Naive thymus-derived CD4-positive, alpha-beta T cell (primary cell): ENCODE measurements at places on chromosomes 7 and 10. TPM values are rescaled to one million over a fixed set of nuclear protein-coding genes. Genes with fewer than 3 reads are reported as not detected.

DNA sequence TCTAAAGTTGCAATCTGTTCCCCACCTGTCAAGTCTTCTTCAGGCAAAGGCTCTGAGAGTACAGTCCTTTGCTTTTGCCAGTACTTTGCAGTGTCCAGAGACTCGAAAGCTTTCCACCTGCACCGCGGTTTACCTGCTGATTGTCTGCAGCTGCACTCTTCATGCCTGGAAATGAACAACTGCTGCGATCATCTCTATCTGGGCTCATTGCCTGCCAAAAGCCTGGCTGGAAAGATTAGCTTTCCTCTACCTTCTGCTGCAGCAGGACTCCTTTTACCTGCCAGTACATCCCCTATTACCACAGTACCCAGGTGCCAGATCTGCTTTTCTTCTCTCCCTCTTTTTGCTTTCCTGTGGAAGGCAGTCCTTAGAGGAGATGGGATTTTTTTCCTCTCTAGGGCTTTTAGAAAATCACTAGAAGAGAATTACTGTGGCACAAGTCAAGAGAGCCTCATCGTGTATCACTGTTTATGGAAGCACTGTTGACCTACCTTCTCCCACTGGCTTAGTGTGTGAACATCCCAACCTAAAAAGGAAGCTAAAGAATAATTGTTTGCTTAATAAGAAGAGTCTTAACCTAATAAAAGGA is 2.2 kb downstream of the STRIP2 start:
- no peak for DNase-seq
- peaks cover 6% of the 10 kb centered on the region for H3K4me1 ChIP-seq
- H3K27ac ChIP-seq: no peak overlapping the region
- no peak overlapping the region for H3K4me3 ChIP-seq
- H3K36me3 ChIP-seq: no peaks in the 10 kb centered on the region

DNA sequence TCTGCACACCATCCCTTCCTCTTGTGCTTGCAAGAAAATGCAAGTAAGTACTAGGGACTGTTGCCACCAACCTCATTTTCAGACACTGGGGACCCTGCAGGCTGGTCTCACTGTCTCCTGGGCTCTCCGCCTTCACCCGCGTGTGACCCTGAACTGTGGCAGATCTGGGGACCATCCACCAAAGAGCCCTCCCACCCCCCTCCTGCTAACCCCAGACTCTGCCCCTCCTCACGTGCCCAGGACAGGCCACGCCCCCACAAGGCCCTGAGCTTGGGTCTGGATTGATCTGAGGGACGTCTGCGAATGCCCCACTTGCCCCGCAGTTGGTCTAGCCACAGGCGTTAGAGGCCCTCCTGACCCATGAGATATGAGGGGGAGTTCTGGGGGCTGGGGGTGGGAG is 8.1 kb downstream of the CNPY1 start:
- no peaks in the 10 kb centered on the region for H3K27me3 ChIP-seq
- no peak overlapping the region for H3K4me3 ChIP-seq
- no peak for DNase-seq
- no peaks in the 10 kb centered on the region for H3K4me1 ChIP-seq
- no peaks in the 10 kb centered on the region for H3K36me3 ChIP-seq

DNA sequence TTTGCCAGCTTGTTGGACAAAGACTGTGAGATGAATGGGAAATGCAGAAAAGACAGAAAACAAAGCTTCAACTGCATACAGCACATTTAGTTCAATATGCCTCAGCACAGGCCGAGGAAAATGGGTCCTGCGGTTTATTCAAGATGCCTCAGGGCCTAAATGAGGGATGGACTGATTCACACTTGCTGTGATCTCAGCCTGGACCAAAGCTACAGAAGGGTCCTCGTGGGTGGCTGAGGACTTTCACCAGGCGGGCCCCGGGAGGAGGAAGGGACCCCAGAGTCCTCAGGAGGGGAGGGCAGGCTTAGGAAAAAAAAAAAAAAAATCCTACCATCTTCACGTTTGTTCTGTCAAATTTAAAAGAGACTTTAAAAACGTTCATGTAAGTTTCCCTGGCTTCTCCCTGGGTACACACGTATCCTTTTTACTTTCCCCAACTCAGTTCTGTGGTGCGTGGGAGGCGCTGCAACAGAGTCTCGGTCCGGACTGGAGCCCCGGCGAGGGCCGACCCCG is 624 bp upstream of the ZNF783 start:
- no peak for DNase-seq
- peaks cover 19% of the 10 kb centered on the region for H3K4me1 ChIP-seq
- H3K27ac ChIP-seq: peak overlapping the region; percentile 71
- peak overlapping the region; percentile 74 for H3K4me3 ChIP-seq
- H3K36me3 ChIP-seq: peaks cover 6% of the 10 kb centered on the region

Gene MTPN
- 113 and 120 TPM in 2 replicates for total RNA-seq

Gene GAD2
- not detected for total RNA-seq

Gene C10orf71
- not detected in 2 replicates for total RNA-seq
